ACHN (cell line): ENCODE measurements at places on chromosomes 3 and 15.

- DNase-seq, result no peak
Observed at GRCh38 chr3:17055374-17056276, 170.9 kb downstream of the PLCL2 start.

GRCh38 chr3:50299929-50300680, 900 bp upstream of the HYAL3 start:
- peak; percentile 11 for DNase-seq

- no peak for DNase-seq
Observed at GRCh38 chr3:42025370-42026138, 63.7 kb upstream of the ULK4 start.

- no peak for DNase-seq
Observed at GRCh38 chr15:63946524-63947065, 99.7 kb downstream of the DAPK2 start.

DNA sequence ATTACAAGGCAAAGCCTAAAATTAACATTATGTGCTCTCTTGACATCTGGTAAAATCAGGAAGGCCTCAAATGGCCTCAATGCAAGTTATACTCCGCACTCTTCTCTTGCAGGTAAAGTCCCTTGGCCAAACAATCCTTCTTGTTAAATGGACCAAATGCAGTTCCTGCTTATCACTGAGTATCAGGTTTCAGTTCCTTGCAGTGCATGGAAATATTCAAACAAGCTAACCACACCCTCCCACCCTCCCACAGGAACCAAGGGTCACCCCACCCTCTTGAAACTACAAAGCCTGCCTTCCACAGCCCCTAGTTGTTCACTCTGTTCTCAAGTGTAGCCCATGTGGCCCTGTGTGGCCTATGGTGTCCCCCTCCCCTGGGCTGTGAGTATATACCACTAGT, 171.9 kb upstream of the CADPS start:
- DNase-seq, result no peak

GRCh38 chr3:81492040-81492439, 269.4 kb downstream of the GBE1 start:
- DNase-seq, result no peak

DNA sequence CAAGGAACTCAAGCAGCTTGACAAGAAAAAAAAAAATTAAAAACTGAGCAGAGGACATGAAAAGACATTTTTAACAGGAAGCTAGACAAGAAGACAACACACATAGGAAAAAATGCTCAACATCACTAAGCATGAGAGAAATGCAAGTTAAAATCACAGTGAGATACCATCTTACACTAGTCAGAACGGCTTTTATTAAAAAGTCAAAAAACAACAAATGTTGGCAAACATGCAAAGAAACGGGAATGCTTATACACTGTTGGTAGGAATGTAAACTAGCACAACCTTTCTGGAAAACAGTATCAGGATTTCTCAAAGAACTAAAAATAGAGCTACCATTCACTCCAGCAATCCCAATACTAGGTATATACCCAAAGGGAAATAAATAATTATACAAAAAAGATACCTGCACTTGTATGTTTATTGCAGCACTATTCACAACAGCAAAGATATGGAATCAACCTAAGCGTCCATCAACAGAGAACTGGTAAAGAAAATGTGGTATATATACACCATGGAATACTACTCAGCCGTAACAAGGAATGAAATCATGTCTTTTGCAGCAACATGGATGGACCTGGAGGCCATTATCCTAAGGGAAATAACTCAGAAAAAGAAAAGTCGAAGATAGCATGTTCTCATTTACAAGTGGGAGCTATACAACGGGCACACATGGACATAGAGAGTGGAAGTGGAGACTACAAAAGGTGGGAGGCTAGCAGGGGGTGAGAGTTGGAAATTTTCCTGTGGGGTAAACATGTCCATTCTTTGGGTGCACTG, 5.2 kb downstream of the GOLIM4 start:
- DNase-seq, result no peak
